ENCODE measurements at places on chromosomes 5 and 9.

GRCh38 chr9:111965566-111966019 is 69.0 kb downstream of the UGCG start:
- no peak for DNase-seq

DNA sequence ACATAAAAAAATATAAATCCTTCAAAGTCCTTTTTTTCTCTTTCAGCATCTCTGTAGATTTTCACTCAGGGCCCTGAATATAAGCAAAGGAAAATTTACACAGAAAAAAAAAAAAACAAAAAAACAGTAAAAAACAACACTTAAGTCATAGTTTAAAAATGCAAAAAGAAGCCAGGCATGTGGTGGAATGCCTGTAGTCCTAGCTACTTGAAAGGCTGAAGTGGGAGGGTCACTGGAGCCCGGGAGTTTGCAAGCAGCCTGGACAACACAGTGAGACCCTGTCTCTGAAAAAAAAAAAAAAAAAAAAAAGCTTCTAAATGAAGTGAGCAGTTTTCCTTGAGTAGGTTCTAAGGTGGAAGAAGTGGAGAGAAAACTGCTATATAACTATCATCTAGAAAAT is 55.0 kb upstream of the BNC2 start:
- no peak for DNase-seq

- no peak for DNase-seq
Observed at GRCh38 chr9:89323390-89323789, 5.1 kb downstream of the SECISBP2 start.

DNA sequence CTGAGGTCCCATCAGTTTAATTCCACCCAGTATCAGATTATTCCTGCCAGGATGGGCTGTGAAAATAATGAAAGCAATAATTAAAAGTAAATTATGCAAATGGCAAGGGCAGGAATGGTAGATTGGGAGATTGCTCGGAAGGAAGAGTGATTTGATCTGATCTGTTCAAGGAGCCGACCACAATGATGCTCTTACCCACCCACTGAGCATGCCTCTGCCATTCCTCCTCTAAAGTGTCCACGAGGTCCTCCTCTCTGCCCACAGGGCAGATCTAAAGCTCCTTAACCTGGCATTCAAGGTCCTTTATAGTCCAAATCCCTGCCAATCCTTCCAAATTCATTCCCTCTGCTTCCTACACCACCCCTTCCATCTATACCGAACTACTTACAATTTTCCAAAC is 147.8 kb downstream of the TTLL11 start:
- no peak for DNase-seq

DNA sequence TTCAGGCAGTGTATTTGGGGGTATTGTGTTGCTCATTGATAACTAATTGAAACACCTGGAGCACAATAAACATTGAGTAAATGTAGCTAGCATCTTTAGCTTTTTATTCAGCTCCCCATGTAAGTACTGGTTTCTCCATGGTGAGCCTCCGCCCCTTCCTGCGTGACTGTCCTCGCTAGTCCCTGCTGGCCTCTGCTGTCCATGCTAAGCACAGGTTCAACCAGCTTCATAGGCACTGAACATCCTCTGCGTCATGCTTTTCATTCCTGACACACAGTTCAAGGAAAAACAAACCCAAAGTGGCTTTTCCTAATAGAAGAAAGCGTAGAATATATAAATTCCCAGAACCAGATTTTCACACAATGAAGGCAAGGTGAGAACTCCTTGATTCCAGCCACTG is 27.3 kb upstream of the DAP start:
- DNase-seq: no peak

- DNase-seq: no peak
Observed at GRCh38 chr5:42985129-42986037, 54.7 kb downstream of the ANXA2R start.

GRCh38 chr9:121692606-121693387 is 41.4 kb downstream of the DAB2IP start:
- no peak for DNase-seq

DNA sequence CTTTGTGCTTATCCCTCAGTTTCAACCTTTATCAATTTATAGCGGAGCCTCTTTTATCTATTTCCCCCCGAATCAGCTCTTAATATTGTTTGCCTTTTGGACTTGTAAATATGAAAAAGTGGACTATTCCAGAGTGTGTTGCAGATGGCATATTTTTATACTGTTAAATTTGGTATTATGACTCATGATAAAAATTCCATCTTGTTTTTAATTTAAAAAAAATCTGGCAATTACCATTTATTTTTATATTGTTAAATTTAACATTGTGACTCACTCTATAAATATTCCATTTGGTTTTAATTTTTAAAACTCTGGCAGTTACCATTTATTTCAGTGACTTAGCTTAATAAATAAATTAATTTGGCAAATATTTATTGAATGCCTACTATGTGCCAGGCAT is 37.5 kb downstream of the RBM27 start:
- DNase-seq: no peak

DNA sequence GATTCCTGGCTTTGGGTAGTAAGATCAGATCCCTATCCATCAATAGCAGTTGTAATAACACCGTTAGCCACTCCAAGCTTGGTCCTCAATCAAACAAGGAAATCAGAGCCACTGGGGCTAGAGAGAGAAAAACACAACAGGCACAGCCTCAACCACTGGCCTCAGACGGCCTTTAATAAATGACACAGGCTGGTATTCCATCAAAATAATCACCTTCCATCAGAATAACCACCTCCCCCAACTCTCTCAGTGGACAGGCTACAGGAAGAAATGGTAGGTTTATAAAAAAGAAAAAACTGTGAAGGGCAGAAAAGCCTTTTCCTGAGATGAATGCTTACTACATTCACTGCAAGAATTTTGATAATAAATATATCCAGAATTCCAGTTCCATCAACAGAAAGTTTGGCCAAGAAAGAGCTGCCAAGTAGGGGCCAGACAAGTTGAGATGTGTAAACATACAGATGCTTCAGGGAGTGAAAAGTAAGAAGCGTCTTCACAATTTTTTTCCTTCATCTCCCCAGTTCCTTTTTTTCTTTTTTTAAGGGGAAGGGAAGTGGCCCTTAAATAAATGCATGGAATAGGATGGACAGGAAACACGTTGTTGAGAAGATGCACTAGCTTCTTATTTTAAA is 5.5 kb downstream of the FOXD1 start:
- DNase-seq: no peak

GRCh38 chr5:143174714-143175398 is 228.6 kb downstream of the NR3C1 start:
- DNase-seq: no peak

DNA sequence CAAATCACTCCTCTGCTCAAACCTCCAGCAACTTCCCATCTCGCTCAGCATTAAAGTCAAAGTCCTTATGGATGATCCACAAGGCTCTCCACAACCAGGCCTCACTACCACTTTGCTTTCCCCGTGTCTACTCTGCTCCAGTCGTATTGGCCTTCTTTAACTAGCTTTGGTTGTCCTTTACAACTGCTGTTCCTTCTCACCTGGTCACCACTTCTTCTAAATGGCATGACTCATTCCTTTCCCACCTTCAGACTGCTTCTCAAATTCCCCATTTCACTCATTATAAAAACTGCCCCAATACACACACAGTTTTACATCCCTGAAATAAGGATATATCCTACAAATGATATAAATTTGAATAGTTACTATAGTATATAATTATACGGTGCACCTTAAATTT is 30.4 kb downstream of the CERT1 start:
- no peak for DNase-seq

DNA sequence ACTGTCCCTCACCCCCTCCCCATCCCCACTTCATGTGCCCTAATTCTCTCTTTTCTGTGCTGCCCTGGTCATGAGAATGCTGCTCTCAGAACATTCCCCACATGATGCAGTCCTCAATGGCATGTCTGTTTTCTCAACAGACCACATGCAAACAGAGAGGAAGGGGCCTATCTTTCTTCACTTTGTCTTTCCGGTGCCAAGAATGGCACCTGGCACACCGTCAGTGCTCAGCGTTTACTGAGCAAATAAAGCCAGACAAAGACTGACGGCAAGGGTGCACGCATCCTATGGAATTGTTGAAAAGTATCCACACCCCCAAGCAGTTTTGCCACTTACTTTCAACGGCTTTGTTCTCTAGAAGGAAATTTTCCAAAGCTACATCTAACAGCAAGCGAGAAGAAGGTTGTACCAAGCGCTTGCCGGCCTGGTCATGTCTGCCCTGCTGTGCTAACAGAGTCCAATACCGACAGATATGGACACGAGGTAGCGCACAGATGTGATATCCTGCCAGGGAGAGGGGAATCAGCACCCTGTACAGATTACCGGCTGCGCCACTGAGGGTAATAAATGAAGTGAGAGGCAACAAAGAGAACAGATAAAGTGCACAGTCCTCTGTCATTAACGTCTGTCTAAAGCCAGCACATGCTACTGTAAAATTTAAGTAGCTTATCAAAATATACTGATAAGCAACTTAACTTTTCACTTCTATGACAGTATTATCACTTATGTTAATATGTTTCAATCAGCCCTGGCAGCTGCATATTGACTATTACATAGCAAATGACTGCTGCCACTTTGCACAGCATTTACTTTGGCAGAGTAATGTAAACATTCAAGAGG is 251.7 kb downstream of the DENND1A start:
- no peak for DNase-seq

GRCh38 chr9:135864447-135865049 is 42.8 kb downstream of the CAMSAP1 start:
- DNase-seq: peak; percentile 64

DNA sequence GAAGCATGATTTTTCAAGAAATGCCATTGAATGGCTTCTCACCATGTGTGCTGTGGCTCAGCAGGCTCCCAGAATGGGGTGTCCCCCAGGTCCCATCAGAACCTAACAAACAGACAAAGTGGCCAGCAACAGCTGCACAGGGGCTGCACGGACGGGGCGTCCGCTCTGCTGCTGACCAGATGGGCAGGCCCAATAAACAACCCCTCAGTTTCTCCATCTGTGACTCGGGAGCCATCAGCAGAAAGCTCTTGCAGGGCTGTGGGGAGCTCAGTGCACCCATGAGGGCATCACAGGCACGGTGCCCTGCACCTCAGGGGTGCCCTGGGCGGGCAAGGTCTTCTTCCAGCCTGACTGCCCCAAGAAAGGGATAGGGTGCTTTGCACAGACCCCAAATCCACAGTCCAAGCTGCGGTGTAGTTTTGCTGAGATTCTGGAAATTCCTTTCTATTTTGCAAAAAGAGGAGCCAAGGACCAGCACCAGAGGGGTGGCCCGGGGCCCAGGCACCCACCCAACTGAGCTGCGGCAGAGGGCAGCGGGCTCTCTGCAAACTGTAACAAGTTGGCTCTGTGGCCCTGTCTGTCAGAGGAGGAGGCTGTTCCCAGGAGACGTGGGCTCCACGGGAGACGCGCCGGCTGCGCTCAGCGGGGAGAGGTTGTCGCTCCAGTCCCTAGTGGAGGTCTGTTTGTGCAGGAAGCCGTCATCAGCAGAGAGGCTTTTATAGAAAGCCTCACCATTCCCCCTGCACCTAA is 138.7 kb upstream of the PPP1R26 start:
- DNase-seq: peak; percentile 32

DNA sequence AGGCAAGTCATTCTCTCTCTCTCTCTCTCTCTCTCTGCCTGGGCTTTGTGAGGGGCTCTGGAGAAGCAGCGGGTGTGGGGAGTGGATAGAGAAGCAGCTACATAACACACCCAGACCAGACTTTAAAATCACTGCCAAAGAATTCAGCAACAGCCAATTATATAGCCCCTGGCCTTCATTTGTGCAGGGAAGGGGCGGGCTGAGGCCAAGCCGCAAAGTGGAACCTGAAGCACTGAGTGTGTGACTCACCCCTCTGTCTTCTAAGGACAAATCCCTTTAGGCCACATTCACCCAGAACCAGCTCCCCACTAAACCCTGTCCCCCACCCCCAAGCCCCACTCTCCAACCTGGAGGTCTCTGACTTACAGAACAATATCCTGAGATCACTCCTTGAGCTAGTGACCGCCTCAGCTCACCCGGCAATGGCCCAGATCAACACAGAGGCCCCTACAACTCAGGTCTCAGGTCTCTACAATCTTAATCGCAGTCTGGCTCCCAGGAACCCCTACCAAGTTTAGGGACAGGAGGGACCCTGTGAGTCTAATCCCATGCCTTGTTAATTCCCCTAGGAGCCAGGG is 6.0 kb downstream of the B4GALT1 start:
- DNase-seq: peak; percentile 68

GRCh38 chr5:135030956-135031812 is 2.8 kb downstream of the PITX1 start:
- DNase-seq: no peak

DNA sequence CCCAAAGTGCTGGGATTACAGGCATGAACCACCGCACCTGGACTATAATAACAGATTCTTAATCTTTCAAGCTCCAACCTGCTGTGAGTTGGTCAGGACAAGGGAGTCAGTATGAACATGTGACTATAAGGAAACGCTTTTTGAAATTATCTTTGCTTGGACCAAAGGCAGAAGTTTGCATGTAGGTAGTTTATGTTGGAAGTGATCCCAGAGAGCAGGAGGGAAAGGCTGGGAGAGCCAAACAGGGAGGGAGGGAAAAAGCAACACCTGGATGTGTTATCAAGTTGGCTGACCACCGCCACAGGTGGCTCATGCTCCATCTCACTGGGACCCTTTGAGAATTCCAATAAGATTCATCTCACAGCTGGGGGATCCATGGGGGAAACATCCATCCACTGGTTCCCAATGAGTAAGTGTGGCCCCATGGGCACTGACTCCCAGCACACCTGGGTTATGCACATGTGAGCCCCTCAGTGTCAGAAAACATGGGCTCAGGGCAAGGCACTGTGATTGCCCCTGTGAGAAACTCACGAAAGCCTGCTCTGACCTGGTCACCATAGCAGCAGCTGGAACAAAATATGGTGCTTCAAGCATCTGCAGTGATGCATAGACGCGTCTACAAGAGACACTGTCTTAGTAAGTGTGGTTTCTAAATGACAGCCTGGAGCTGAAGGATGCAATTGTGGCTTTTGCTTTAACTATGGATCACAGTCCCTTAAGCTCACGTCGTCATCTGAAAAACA is 62.1 kb downstream of the ARSB start:
- no peak for DNase-seq

GRCh38 chr5:80507663-80508062 is 19.8 kb downstream of the FAM151B start:
- DNase-seq: no peak

DNA sequence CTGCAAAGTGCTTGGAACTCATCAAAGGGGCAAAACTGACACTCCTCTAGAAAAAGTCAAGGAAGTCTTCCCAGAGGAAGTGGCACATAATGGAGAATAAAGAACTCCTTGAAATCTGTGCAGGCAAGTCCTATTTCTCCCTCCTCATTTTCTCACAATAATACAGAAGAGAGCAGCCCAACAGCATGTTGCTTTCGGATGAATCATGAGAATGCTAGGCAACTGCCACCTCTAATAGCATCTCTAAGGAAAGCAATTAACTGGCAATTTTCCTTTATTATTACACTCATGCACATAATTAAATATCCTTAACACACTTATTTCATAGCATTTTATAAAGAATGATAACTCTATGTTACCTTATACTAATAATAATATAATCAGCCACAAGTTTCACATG is 122.2 kb upstream of the PTGER4 start:
- no peak for DNase-seq
